ENCODE measurements at places on chromosomes 12 and 14. TPM values are rescaled to one million over a fixed set of nuclear protein-coding genes. Genes with fewer than 3 reads are reported as not detected.

- H3K4me3 ChIP-seq: peak overlapping the region; percentile 25
- no peaks in the 10 kb centered on the region for H3K27me3 ChIP-seq
- H3K27ac ChIP-seq: peak overlapping the region; percentile 86
- no peak for DNase-seq
- peaks cover 61% of the 10 kb centered on the region for H3K4me1 ChIP-seq
Measured at GRCh38 chr14:50784683-50785456, 46.1 kb downstream of the NIN start.

- H3K27me3 ChIP-seq: peaks cover 24% of the 10 kb centered on the region
- peaks cover 43% of the 10 kb centered on the region for H3K4me1 ChIP-seq
- H3K4me3 ChIP-seq: no peak overlapping the region
- DNase-seq: no peak
- H3K27ac ChIP-seq: no peak overlapping the region
Measured at GRCh38 chr14:72597252-72598233, 296.4 kb downstream of the DPF3 start.

PRKAG1 gene
- 62.5 TPM for total RNA-seq

DNA sequence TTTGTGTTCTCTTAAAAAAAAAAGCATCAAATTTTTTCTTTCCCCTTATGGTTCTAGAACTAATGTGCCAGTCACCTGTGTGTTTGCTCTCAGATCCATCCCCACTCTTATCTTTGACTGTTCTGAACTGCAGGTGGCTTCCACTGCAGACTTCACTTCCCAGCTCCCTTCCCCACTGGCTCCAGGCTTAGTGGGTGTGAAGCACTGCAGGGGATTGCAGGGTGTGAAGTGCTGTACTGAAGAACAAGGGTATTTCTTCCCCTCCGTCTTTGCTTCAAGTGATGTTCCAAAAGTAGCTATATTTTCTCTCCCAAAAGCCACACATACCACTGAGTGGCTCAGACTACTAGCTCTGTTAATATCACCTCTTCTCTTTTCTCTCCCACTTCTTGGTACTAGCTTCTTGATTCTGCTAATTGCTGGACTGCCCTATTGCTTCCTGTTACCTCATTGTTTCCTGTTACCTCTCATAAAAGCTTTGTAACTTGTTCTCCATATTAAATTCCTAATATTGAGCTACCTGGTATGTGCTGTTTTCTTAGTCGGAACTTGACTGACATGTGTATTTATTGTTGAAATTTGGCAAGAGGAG is 115.4 kb upstream of the PRICKLE1 start:
- no peak overlapping the region for H3K27ac ChIP-seq
- no peak overlapping the region for H3K4me3 ChIP-seq
- DNase-seq: no peak

DNA sequence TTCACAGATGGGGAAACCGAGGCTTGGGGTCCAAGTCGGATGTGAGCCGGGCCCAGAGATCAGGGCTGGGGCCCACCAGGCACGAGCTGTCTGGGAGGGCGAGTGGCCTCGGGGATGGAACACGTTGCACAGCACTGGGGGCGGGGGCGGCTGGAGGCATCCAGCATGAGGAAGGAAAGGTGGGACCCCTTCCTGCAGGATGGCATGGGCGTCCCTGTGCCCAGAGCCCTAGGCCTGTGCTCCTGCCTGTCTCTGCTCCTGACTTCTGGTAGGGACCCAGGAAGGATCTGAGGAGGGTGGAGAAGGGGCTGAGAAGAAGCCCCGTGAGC is 183.4 kb downstream of the KIF26A start:
- no peaks in the 10 kb centered on the region for H3K36me3 ChIP-seq
- no peaks in the 10 kb centered on the region for H3K27me3 ChIP-seq
- DNase-seq: no peak
- no peak overlapping the region for H3K4me3 ChIP-seq
- no peak overlapping the region for H3K27ac ChIP-seq

DNA sequence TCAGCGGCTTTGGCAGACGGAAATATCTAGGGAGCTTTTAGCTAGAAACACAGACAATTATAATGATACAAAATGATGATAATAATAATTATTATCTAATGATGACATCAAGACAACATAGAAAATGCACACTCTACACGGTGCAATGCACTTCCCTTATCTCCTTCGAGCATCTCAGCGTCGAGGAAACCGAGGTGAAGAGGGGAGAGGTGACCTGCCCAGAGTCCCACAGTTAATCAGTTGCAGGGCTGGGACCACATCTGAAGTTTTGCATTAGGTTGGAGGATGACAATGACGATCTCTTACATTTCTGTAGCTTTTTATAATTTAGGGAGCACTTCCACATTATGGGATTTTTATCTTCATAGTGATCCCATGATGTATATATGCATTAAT is 130.2 kb downstream of the PAPOLA start:
- no peaks in the 10 kb centered on the region for H3K4me1 ChIP-seq
- DNase-seq: no peak
- H3K27me3 ChIP-seq: no peaks in the 10 kb centered on the region
- H3K27ac ChIP-seq: no peak overlapping the region
- H3K4me3 ChIP-seq: no peak overlapping the region

DNA sequence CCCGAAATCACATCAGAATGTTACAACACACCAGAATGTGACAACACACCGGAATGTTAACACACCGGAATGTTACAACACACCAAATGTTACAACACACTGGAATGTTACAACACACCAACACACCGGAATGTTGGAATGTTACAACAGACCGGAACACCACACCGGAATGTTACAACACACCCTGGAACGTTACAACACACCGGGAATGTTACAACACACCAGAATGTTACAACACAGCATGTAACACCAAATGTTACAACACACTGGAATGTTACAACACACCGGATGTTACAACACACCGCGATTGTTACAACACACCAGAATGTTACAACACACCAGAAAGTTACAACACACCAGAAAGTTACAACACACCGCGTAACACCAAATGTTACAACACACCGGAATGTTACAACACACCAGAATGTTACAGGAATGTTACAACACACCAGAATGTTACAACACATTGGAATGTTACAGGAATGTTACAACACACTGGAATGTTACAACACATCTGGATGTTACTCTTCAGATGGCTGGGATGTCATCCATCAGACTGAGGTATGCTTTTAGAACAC is 21.1 kb downstream of the CHFR start:
- peaks cover 58% of the 10 kb centered on the region for H3K36me3 ChIP-seq
- no peaks in the 10 kb centered on the region for H3K27me3 ChIP-seq
- H3K4me3 ChIP-seq: no peak overlapping the region
- DNase-seq: no peak

DNA sequence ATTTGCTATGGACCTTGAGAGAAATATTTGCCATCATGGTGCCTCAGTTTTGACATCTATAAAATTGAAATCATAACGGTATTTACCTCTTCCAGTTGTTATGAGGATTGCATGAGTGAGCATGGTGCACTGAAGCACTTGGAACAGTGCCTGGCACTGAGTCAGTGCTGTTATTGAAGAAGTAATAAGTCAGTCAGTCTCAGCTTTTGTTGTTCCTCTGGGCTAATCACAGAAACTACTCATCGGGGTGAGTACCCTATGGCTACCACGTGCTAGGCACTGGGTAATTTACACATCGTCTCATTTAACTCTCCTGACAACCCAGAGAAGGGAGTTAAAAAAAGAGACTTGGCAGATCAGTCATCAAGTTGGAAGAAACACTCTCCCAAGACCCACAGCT is 159.5 kb upstream of the NRXN3 start:
- H3K27me3 ChIP-seq: peaks cover 15% of the 10 kb centered on the region
- DNase-seq: no peak
- H3K4me1 ChIP-seq: no peaks in the 10 kb centered on the region
- no peak overlapping the region for H3K27ac ChIP-seq
- H3K4me3 ChIP-seq: no peak overlapping the region

- H3K4me1 ChIP-seq: no peaks in the 10 kb centered on the region
- no peaks in the 10 kb centered on the region for H3K36me3 ChIP-seq
- no peak for DNase-seq
Measured at GRCh38 chr12:75591628-75592027, 80.2 kb upstream of the KRR1 start.

Data from activated CD4-positive, alpha-beta T cell treated with anti-CD3 and anti-CD28 coated beads, Interleukin-2, amount 10 ng/mL, durations not matched to agents 7 days and 5 days (primary cell).